ENCODE measurements at places on chromosomes 1 and 21. TPM values are rescaled to one million over a fixed set of nuclear protein-coding genes. Genes with fewer than 3 reads are reported as not detected.

The SRP9 gene
- total RNA-seq: 249 TPM

The CFHR5 gene
- total RNA-seq: not detected

The LCE2B gene
- not detected for total RNA-seq

- no peak for DNase-seq
Measured at GRCh38 chr1:190258003-190258402, 219.7 kb downstream of the BRINP3 start.

The TLCD4 gene
- total RNA-seq: not detected

GRCh38 chr1:228420968-228421826 is 4.5 kb upstream of the TRIM17 start:
- DNase-seq: no peak

All from activated CD4-positive, alpha-beta T cell treated with anti-CD3 and anti-CD28 coated beads, Interleukin-2, amount 10 ng/mL, durations not matched to agents 7 days and 5 days (primary cell).